ENCODE measurements at places on chromosomes 4 and X.

DNA sequence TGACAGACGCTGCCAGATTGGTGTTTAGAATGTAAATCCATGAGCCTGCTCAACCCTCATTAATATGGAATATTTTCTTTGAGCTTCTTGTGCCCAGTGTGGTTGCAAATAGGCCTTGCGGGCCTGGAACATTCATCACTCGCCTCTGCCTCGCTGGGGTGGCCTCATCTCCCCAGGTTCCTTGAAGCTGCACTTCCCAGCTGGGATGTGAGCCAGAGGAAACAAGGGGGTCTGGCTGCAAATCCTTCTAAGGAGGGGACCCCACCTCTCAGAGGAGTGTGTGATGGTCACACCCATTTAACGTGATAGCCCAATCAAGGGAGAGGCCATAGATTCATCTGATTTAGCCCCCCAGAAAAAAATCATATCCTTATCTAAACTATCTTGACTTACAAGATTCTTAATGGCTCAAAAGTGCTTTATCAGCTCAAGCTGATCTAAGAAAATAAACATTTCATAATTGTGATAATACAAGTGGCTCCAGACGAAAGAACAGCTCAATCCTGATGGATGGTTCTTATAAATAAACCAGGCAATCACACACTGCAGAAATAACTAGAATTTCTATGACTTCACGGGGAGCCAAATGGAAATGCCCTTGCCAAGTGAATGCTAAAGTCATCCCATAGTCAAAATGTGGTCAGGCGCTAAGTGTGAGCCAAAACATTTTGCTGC lies 189.9 kb downstream of the PTTG2 start:
- DNase-seq, result no peak

GRCh38 chr4:55745014-55745413 lies 74.6 kb upstream of the EXOC1L start:
- no peak for DNase-seq

GRCh38 chr4:8268901-8269534 lies 536 bp upstream of the HTRA3 start:
- DNase-seq, result no peak

GRCh38 chrX:68462653-68463052 lies 29.4 kb upstream of the OPHN1 start:
- no peak for DNase-seq

DNA sequence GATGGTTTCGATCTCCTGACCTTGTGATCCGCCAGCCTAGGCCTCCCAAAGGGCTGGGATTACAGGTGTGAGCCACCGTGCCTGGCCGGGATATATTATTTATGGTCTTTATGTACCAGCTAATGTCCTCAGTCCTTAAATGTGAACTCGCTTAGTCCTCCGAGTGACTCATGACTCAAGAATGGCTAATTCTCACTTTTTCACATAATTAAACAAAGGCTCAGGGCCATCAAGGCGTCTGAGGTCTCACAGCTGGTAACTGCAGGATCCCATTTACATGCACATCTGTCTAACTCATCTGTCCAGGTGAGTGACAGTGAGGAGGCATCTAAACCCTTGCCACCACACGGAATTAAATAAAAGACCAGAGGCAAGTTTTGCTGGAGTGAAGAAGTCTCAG lies 73.5 kb downstream of the HS3ST1 start:
- DNase-seq, result no peak

DNA sequence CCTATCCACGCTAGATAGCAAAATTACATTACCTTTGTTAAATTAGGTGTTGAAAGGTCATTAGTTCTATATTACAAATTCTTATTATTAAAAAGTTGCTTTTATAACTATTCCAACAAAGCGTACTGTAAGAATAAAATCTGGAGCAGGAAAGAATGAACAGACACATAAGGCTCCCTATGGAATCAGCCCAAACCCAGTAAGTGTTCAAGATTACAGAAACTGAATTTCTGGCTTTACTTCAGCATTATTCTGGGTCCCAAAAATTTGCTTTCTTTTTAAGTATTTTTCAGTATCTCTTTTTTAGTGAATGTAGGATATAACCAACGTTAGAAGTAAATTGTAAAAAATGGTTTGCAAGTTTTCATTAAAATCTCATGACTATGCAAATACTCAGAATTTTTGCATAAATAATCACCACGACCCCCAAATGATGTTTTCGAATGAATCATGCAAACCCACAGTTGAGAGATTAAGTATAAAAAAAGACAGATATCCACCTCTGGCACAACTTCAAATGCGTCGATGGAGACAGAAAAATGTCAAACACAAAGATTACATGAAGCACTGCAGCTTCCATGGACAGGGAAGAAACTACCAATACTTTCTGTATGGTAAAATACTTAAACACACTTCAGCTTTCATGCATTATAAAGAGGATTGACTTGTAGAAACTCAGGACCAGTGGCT lies 238.5 kb downstream of the RASL11B start:
- DNase-seq, result no peak

- peak; percentile 94 for DNase-seq
Observed at GRCh38 chrX:150200820-150201287, 162.3 kb upstream of the MAMLD1 start.

- no peak for DNase-seq
Observed at GRCh38 chr4:176883108-176883550, 90.4 kb upstream of the VEGFC start.

DNA sequence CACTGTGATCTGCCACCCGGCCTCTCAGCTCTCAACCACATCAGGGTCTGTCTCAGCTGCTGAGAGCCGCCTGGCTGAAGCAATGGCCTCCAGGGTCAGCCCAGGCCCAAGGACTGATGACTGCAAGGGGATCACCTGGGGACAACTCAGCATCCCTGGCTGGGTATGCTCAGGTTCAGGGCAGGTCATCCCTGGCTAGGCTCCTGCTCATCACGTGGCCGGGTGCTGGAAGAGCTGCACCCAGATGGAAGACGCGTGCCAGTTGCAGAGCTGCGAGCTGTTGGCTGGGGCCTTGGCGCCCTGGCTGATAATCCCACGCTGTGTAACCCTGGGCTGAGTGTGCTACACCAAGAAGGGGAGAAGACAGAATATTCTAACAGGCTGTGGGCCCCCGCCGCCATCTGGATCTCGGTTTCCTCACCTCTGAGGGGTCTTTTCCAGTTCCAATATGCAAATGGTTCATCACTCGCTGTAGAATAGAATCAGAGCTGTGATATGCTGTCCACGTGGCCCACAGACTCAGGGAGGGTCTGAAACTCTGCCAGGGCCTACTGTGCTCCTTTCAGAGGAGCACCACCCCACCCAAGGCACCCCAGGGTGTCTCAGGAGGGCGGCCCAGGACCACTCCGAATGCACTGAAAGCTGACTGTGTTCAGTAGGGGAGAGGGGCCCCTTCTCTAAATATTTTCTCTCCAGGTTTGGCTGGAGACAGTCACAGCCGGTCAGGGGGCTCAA lies 338.8 kb downstream of the BCOR start:
- no peak for DNase-seq

DNA sequence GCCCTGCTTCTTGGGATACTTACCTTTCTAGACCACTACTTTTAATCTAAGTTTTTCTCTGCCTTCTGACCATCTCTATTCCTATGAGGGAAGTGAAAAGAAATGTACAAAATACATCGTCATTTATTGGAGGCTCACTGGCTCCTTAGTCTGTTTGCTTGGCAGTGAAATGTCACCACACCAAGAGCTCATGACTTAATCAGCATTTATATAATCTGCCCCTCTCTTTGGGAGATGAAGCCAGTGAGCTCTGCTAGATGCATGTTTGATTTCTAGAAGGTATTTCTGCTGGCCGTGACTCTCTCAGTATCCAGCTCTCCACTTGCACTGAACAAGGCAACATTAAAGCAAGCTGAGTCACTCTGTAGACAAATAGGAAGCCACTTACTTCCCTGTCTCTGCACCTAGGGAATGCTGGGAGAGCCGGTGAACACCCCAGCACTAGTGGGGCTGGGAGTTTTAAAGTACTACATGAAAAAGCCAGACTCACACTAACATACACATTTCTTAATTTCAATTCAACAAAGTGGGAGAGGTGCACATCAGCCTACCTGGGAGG lies 79.1 kb downstream of the MID1IP1 start:
- no peak for DNase-seq

- no peak for DNase-seq
Observed at GRCh38 chr4:69126024-69126423, 29.8 kb downstream of the UGT2B7 start.

- no peak for DNase-seq
Observed at GRCh38 chr4:36609661-36610060, 328.2 kb downstream of the DTHD1 start.

DNA sequence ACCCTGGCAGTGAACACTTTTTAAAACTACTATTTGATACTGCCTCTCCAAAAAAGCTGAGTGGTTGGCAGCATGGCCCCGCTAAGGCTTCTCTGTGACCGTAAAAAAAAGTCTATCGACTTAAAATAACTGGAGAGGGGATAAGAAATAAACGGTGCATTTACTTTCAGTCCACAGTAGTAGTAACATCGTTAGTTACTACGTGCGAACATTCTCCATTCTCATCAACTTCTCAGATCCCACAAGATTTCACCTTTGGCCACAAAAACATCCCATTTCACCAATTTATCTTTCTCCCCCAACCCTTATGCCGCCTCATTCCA lies 524 bp upstream of the EXOSC9 start:
- no peak for DNase-seq

DNA sequence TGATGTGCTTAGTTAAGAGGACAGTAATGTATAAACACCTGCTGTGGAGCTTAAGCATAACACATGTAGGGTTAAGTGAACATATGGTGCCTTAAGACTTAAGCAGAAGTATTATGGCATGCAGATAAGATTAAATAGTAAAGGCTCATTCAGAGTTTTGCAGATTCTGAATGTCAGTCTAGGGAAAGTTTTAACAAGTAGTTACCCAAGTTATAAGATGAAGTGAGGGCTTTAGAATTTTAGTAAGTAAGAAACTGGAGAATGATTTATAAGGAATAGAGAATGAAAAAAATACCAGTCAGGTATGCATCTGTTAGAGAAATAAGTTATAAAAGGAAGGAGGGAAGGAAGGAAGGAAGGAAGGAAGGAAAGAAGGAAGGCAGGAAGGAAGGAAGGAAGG lies 902.1 kb downstream of the TRAM1L1 start:
- no peak for DNase-seq

- no peak for DNase-seq
Observed at GRCh38 chr4:178462710-178463109, 1020.5 kb upstream of the AGA start.

GRCh38 chrX:120308959-120309872 lies 2.0 kb downstream of the TMEM255A start:
- DNase-seq, result no peak

GRCh38 chrX:78333521-78333920 lies 6.1 kb upstream of the CYSLTR1 start:
- no peak for DNase-seq

- no peak for DNase-seq
Observed at GRCh38 chr4:102343964-102344519, 1.2 kb downstream of the SLC39A8 start.

- DNase-seq, result no peak
Observed at GRCh38 chr4:48687313-48688051, 92.6 kb downstream of the FRYL start.

DNA sequence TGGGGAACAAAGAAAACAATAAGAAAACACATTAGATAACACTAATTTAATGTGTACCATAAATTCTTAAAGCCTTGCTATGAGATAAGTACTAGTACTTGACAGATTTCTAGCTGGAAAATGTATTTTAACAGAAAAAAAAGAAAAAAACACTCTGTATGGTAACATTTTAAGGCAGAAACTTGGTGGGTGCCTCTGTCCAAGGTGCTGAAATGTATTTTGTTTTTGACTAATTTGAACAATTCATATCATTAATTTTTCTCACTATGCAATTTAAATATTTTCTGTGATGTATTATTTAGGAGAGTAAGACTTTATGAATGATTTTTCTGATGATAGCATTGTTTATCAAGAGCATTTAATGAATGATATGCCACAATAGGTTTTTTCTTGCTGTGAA lies 107.5 kb downstream of the GABRG1 start:
- no peak for DNase-seq

- DNase-seq, result no peak
Observed at GRCh38 chrX:116276261-116276660, 105.7 kb downstream of the AGTR2 start.

GRCh38 chr4:111720866-111721265 lies 424.4 kb upstream of the FAM241A start:
- DNase-seq, result no peak

DNA sequence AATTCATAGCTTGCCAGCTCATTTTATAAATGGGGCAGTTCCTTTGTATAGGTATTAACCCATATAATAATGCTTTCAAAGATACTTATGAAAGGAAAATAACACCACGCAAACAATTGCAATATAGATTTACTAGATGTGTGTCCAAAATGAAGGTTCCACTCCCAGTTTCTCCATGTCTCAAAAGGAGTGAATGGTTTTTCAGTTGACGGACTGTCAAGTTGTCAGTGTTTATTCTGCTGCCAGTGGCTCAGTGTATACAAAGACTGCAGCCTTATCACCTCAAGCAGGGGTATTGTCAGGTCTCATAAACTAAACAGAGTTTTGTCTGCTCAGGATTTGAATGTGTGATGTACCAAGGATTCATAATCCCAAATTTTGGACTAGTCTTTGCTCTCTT lies 585.3 kb upstream of the ATOH1 start:
- DNase-seq, result no peak

GRCh38 chrX:12505127-12505526 lies 286.1 kb upstream of the PRPS2 start:
- no peak for DNase-seq

GRCh38 chrX:133364865-133365264 lies 50.4 kb downstream of the GPC4 start:
- DNase-seq, result no peak

DNA sequence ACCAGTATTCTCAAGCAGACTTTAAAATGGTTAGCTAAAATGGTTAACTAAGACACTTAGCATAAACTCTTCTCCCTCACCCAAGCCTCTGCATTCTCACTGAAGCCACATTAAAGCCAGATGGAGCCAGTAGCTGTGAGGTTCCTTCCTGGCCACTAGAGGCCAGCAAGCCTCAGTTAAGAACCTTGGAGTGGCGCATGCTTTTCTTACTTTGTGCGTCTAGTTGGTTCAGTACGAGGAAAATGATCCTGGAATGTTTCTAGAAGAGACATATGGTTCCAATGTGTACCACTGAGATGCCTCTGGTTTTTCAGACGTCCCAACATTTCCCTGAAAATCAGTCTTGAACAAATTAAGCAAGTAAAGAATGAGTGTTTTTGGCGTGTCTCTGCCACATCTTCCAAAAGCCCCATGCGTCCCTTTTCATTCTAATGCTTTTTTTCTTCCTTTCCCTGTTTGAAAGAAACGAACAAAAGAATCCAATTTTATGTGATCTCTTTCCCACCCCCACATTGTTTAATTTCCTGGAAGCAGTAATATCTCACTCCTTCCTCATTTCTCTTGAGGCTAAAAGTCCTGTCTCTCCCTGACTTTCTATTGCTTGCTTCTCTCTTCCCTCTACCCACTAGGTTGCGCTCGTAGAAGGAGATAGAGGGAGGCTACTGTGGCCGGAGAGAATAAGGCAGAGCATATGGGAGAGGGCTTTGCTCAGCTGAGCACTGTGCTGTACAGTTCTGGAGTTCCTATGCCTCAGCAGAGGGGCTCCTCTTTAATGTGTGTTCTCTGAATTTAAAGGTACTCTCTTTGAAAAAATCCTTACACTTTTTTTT lies 82.9 kb upstream of the TAB3 start:
- DNase-seq, result no peak

GRCh38 chr4:149553959-149554520 lies 261.6 kb downstream of the IQCM start:
- DNase-seq, result no peak
